Activated CD8-positive, alpha-beta memory T cell treated with anti-CD3 and anti-CD28 coated beads for 4 hours (primary cell): ENCODE measurements at places on chromosomes 4 and X.
A peak's percentile ranks its signal among the peaks of the same experiment; 100 is the strongest.

DNA sequence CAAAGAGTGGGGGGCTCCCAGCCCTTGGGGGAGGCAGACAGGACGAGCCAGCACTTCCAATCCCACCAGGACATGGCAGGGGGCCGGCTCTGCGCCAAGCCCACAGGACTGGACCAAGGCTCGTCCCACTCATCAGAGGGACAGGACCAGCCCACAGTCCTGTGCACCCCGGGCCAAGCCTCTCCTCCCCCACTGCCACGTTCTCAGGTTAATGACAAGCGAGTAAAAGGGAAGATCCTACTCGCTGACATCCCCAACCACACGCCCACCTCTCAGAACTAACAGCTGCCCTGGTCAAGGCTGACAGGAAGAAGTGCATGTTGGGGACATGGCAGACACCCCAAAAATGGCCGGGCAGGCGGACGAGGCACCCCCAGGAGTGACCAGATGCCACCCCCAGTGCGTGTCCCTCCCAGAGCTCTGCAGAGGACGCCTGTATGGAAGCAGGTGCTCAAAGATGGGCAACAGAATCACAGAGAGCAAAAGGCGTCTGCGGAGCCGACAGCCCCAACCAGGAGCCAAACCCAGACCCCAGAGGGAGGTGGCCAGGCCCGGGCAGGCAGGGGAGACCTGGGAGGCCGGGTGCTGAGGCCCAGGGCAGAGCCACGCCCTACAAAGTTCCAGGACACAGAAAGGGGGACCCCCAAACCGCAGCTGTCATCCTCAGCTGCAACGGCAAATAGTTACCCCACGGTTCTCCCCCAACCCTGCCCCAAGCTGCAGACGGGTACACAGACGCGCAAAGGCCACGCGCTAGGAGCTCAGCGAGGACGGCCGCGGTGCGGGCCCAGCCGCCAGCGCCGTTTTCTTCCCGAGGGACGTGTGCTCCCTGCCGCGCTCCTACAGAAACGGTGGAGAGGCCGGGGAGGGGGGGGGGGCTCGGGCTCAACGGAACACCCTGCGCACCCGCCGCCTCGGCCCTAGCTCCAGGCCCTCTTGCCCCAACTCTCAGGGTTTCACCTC, 1.7 kb downstream of the CTBP1 start:
- DNase-seq, result no peak

GRCh38 chr4:140095694-140096482, 58.1 kb downstream of the MAML3 start:
- DNase-seq, result peak; percentile 58

GRCh38 chr4:168319486-168320019, 1.0 kb upstream of the DDX60 start:
- DNase-seq, result no peak

DNA sequence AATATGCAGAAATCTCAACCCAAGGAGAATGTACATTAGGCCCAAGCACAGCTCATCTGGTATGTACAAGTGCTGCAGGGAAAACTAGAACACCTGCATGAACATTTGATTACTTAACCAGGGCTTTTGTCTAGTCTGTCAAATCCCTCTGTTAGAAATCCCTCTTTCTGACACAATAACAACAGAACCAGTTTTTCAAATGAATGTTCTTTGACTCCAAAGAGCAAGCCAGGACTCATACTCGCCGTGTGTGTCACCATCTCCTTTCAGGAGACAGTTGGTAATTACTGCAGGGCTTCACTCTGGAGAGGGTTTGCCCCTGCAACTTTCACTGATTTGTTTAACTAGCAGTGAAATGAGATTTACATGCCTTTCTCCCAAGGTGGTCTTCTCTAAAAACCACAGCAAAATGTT, 143.0 kb upstream of the FAM241A start:
- no peak for DNase-seq

DNA sequence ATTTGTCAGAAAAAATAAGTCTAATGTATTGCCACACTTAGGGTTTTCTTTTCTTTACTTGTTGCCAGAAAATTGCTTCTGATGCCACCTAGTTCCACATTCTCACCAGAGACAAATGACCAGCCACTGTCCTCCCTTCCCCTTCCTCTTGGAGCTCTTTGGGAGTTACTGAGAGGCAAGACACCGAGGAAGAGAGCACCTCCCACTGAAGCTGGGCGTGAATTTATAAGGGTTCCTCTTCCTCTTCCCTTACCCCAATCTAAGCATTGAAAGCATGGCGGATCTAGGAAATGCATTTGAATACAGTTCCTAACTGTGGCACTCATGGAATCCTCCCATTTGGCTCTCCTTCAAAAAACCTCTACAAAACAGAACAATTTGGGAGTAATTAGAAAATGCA, 30.0 kb downstream of the ANXA3 start:
- no peak for DNase-seq

DNA sequence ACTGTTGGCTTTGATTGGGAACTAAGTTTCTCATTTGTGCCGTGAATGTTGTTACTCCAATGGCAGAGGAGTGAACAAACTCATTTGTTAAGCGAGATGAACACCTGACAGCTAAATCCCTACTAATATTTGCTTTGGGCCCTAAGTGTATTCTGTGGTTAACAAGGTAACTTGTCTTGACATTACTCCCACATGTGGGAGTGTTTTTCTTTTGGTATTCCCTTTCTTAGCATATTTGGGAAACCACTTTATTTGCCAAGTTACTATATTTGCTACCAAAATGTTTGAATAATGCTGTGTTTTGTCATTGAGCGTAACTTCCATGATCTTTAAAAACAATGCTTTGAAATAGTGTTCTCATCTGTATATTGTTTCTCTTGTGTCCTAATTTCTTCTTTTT, 82.5 kb downstream of the ARHGAP10 start:
- no peak for DNase-seq

DNA sequence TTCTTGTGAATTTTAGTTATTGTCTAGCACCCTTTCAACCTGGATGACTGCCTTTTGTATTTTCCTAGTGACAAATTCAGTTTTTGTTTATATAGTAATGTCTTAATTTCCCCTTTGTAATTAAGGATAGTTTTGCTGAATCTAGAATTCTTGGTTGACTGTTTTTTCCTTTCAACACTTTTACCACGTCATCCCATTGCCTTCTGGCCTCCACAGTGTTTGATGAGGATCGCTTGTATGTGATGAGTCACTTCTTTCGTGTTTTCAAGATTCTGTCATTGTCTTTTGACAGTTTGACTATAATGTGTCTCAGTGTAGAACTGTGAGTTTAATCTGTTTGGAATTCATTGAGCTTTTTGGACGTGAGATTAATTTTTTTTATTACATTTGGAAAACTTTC, 30.1 kb downstream of the KDM6A start:
- DNase-seq, result no peak

- DNase-seq, result no peak
These were observed 438.5 kb downstream of the ADGRL3 start for GRCh38 chr4:61638591-61638990.

DNA sequence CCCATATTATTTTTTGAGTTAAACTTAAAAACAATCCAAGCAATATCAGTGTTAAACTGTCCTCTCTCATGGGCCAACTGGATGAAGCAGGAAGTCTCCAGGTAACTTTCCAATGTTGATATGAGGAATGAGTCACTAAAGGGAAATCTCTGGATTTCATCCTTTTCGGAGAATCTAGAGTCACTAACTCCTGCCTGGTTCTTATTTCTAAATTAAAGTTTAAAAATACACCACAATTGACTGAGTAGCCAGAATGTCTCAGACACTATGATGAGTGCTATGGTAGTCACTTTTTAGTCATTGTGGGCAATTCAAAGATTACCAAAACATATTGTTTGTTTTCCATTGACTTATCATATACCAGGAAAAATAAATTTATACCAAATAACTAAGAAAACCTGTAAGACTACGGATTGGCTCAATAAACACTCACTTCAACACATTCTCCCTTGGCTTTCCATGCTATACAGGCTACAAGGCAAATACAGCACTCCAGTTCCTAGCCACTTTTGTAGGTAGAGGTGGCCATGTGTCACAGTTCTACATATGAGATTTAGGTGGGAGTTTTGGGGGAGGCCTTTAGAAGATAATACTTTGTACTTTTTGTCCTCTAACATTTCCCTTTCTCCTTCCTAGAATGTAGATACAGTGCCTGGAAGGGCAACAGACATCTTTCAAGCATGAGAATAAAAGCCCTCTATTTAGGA, 8.6 kb downstream of the SLC9B2 start:
- no peak for DNase-seq

GRCh38 chr4:185761352-185762235, 50.4 kb downstream of the SORBS2 start:
- DNase-seq, result no peak

DNA sequence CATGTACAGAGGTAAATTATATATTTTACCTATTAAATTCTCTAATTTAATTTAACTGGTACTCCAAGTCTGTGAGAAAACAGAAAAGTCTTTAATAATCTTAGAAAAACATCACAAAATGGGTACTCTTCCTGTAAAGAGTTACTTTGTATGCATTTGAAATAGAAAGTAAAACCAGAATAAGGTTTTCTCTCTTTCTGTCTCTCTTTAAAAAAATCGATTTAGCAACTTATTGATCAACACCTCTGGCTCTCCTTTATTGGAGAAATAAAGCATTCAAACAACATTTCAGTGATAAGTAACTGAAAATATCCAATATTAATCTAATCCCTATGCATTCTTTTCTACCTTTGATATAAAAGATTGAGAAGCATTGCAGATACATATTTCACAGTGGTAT, 27.4 kb downstream of the ATOH1 start:
- DNase-seq, result no peak

DNA sequence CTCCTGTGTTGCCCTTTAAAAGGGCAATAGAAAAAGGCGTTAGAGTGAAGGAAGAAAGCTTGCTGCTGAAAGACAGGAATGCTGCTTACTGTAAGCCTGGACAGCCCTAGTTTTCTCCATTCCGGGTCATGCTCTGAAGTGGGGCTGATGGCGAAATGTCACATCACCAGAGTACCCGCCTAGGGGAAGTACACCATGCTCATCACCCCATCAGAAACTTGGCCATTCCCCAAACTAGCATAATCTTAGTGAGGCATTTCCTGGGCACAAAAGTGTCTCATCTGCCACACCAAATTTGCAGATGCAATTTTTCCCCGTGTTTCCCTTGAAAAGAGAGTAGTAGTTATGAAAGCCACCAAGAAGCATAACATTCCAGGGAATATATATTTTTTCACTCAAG, 47.8 kb upstream of the CAMK2D start:
- no peak for DNase-seq
